ENCODE measurements at places on chromosomes 12 and 14.

DNA sequence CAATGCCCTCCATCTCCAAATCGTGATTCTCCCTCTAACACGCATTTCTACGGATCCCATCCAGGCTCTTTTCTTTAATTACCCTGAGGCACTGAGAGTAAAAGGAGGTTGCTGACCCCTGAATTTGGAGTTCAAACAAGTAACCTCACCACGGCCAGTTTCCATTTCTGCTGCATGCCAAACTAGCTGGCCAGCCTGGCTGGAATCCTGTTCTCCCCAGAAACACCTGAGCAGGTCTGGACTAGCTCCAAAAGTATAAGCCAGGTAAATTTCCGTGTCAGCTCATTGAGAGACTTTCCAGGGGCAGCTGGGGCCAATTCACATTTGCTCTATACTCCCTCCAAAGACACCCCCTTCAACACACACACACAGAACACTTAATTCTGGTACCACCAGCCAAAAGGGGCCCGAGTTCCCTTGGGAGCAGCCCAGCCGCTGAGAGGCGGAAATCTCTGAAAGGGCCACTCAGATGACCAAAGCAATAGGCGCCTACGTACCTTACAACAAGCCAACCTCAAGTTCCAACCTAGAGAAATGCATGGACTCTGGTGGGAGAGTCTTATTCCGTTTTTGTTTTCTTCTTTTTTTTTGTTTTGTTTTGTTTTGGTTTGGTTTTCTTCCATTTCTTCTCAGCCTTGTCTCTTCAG lies 131.4 kb downstream of the NDUFA12 start:
- no peak for DNase-seq

GRCh38 chr12:24494401-24494800 lies 454.5 kb downstream of the BCAT1 start:
- no peak for DNase-seq

GRCh38 chr12:18849080-18849479 lies 111.2 kb downstream of the CAPZA3 start:
- no peak for DNase-seq

DNA sequence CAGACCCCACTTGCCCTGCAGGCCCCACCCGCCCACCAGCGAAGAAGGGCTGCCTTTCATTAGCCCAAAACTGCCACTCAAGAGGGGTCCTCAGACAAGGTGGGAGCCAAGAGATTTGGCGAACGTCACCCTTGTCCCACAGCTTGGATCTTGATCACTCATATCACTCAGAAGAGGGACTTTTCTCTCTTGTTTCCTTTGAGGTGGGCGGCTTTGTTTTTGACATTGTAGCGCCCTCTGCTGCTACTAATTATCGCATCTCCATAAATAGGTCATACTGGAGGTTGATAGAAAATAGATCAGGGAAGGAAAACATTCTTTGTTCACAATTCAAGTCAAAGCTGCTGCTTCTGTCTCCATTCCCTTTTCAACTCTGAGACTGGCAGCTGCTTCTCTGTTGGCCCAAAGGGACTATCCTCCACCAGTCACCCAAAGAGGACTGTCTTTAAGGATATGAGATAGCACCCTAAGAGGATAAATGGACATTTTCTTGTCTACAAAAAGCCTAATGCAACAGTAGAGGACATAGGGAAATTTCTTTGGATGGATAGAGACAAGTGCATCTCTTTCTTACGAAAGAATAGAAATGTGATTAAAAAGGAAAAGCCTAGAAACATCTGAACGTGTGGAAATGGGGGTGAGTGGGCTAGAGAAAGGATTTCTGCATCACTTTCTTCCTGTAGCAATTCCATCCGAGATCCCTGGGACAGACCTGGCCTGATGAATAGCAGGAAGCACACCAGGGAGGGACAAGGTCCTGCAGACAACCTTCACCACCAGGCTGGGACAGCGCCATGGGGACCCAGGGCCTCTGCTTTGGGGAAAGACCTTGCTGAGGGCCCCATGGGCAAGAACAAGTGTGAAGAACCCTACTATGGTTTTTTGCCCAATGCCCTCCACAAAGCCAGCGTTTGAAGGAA lies 115.8 kb downstream of the DAD1 start:
- DNase-seq = no peak

DNA sequence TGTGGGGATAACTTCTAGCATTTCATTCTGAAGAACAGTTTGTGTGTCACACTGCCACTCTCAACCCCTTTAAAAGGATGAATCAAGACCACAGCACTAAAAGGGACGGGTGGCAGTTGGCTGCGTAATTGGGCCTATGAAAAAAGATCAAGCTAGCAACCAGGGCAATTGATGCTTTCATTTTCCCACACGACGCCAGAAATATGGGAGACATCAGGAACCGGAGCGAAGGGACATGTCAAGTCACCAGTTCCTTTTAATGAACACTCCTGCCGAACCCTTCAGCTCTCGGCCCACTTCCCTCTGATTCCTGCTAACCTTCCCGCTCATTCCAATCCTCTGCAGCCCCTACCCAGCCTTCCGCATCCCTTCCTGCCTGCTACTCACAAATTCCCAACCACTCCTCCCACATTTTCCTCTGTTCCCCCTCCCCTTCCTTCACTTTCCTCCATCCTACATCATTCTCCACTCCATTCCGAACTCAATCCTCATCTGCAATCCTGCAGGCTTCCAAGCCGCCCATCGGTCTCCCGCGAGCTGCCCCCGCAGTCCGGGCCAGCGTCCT lies 753 bp downstream of the CSRNP2 start:
- DNase-seq = no peak

DNA sequence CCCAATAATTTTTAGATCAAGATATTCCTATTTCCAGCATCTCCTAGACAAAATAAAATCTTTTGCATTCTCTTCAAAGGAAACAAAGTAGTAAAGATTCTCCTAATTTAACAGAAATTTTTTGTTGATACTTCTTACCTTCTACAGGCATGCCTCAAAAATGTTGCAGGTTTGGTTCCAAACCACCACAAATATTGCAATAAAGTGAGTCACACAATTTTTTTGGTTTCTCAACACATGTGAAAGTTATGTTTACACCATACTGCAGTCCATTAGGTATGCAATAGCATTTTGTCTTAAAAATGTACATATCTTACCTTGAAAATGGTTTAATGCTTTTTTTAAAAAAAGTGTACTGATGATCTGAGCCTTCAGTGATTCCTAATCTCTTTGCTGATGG lies 65.6 kb upstream of the USP15 start:
- DNase-seq = no peak
